NCI-H1092 treated with DMSO at 0.1 percent for 48 hours (cell line): ENCODE measurements at places on chromosomes 3 and 15.

DNA sequence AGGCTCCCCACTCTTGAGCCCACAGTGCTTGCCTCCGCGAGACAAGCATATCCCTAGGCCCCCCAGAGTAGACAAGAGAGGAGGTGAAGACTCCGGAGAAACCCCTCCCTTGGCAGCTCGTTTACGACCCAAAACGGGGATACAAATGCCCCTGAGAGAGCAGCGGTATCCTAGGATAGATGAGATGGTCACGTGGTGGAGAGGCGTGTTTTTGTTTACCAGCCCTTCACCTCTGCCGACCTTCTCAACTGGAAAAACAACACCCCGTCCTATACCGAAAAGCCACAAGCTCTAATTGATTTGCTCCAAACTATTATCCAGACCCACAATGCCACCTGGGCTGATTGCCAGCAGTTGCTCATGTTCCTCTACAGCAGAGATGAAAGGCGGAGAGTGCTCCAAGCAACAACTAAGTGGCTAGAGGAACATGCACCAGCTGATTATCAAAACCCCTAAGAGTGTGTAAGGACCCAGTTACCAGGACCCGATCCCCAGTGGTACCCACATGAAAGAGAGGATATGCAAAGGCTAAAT is 99.5 kb upstream of the OSBPL11 start:
- peak; percentile 53 for DNase-seq

- no peak for DNase-seq
Measured at GRCh38 chr3:150074277-150074676, 103.6 kb upstream of the PFN2 start.

GRCh38 chr3:45679805-45680204 is 9.4 kb upstream of the SACM1L start:
- DNase-seq = no peak

GRCh38 chr15:68729789-68730411 is 90.8 kb downstream of the ANP32A start:
- no peak for DNase-seq

- DNase-seq = no peak
Measured at GRCh38 chr15:80371924-80372323, 32.3 kb upstream of the ARNT2 start.

DNA sequence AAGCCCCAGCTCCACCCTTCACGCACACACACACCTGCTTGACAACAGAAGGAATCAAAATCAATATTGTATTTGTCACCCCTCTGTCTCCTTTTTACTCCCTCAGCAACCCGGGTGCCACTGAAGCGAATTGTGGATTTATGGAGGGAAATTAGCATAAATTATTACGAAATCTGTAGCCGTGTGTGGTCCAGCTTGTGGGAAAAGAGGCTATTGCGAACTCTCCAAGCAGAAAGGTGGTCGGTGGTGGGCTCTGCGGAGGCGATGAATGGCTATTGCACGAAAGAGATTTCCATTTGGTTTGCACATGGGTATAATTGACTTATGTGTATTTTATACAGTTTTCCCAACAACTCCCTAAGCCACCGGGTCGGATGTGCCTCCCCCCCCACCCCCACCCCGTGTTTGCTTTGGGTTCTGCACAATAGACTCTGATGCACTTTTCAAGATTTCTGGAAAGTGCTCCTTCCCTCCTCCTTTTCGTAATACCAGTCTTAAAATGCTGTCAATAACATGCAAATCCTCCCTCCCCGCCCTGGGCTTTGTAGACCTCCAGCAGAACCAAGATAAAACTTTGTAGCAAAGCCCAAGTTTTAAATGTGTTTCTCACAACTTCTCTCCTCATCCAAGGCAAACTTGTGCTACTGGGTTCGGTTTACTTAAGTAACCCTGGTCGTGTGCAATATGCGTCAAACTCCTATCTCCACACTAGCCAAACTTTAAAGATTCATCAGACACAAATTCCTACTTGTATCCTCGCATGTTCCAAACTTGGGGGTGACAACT is 3.1 kb upstream of the FOXB1 start:
- DNase-seq = no peak

DNA sequence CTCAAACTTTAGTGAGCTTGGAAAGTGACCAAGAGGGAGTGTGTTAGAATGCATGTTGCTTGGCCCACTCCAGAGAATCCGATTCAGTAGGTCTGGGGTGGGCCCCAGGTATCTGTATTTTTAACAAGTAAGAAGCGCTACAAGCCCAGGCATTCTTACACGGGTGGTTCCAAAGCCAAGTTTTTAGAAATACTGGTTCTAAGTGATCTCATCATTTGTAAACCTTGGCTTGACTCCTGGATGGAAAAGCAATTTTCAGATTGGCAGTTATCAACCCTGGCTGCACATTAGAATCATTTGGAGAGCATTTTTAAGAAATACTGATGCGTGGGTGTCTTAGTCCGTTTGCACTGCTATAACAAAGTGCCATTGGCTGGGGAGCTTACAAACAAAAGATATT is 27.3 kb upstream of the ST8SIA2 start:
- no peak for DNase-seq

GRCh38 chr3:87161417-87161816 is 65.7 kb upstream of the CHMP2B start:
- DNase-seq = no peak

DNA sequence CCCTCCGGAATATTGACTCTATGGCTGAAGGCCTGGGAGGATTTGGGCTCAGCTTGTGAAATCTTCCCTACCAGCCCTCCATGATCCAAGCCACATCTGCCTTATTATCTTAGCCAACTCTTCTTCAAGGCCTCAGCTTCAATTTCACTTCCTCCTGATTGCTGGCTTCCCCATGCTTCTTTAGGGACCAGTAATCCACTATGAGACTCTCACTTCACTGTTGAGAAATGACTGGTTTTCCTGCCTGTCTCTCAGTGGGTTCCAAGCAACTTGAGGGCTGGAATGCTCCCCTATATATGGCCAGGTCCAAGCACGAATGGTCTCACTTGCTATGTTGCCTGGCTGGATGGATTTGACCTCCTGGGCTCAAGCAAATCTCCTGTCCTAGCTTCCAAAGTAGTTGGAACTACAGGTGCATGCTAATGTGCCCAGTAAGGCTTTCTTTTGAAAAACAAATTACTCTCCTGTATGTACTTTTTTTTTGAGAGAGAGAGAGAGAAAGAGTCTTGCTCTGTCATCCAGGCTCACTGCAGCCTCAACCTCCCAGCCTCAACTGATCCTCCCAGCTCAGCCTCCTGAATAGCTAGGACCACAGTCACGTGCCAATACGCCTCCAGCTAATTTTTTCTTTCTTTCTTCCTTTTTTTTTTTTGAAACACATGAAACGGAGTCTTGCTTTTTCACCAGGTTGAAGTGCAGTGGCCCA is 7.9 kb upstream of the PIK3CB start:
- no peak for DNase-seq

GRCh38 chr15:35442742-35443141 is 103.2 kb downstream of the DPH6 start:
- DNase-seq = no peak

DNA sequence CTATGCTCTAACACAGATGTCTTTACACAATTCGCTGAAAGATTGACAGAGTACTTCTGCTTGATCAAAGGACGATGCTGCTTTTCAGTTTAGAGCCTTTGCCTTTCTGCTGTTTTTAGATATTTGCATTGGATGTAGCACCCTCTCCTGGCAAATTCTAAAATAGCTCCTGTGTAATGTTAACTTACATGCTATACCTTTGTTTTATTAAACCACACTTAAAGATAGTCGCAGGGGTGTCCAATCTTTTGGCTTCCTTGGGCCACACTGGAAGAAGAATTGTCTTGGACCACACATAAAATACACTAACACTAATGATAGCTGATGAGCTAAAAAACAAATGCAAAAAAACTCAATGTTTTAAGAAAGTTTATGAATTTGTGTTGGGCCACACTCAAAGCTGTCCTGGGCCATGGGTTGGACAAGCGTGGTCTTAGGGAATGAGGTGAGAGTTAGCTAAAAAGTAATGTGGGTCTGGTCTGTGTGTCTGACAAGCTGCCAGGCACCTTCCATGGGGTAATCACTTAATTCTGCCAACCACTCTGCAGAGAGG is 62.9 kb downstream of the ATG7 start:
- DNase-seq = peak; percentile 20

DNA sequence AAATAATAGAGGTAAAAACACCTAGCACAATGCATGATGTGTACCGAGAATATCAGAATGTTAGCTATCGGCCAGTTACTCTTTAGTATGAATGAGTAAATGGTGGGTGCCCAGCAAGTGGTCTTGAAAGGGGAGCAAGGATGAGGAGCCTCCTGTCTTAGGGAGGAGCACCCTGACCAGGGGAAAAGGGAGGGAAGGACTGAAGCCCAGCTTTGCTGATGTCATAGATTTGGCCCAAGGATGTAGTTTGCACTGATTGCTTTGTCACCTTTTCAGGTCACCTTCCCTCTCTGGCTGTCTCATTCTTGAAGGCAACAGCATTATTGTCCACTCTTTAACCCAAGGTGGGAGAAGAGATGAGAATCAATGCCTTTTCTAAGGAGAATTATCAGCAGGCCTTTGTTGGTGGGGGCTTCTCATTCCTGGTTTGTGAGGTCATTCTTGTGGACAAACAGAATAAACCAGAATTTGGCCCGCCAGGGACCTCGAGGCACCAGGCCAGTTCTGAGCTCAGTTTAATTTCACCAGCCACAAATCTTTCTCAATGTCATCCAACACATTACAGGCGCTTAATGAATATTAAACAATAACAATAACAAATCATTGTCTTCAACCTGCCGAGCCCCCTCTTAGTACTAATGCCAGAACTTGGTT is 231.3 kb downstream of the VPS13C start:
- no peak for DNase-seq

DNA sequence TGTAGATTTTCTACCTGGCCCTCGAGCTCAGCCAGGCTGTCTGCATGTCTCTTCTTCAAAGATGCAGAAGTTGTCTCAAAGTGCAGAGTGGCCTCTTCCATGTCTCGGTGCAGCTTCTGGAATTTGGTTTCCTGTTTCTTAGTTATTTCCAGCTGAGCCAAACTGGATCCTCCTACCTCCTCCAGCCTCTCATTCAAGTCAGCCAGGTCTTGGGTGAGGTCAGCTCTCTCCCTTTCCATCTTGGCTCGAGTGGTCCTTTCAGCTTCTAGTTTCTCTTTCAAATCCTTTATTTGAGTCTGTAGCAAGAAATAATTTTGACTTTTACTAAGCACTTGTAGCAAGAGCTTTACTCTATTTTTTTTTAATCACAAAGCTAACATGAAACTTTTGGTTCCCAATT is 81.8 kb downstream of the MYH15 start:
- DNase-seq = no peak

GRCh38 chr3:188608401-188608800 is 454.4 kb downstream of the LPP start:
- no peak for DNase-seq

DNA sequence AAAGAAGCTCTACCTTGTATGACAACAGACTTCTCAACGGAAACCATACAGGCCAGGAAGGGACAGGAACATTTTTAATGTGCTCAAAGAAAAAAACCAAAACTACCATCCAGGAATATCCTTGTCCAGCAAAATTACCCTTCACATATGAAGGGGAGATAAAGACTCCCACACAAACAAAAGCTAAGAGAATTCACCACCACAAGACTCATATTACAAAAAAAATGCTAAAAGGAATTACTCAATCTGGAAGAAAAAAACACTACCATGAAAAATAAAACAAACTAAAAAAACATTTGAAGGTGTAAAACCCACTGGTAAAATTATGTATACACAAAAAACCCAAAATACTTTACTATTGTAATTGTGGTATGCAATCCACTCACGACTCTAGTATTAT is 57.2 kb downstream of the DLG1 start:
- DNase-seq = no peak

GRCh38 chr15:74370471-74370870 is 3.0 kb upstream of the CYP11A1 start:
- DNase-seq = no peak

DNA sequence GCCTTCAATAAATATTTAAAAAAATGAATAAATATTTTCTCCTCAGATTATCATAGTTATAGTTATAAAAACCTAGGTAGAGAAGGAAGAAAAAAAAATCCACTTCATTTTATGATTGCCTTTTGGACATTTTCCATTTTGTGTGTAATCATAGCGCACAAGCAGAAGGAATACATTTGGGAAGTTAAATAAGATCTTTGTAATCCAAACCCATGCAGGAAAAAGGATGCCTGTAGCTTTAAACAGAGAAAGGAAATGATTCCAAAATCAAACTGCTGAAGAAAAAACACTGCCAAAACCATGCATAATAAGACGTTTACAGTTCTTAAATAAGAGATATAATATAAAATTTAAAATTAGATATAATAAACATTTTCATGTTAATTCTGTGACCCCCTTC is 7.4 kb upstream of the CCDC54 start:
- no peak for DNase-seq

DNA sequence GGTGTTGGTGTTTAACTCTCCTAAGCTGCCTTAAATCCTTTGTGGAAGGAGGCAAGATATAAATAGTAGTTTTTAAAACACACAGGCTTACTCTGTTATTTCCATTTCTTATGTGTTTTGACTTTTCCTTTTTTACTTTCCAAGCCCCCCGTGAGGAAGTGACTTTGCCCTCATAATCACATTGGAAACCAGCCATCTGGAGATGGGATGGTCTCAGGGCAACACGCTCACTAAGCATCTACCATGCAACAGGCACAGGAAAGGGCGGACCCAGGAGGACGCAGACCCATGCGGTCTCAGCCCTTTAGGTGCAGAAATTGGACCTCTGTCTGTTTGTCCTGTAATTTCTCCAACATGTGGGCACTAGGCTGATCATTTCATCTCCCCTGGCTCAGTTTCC is 115.7 kb downstream of the PDZRN3 start:
- DNase-seq = no peak

DNA sequence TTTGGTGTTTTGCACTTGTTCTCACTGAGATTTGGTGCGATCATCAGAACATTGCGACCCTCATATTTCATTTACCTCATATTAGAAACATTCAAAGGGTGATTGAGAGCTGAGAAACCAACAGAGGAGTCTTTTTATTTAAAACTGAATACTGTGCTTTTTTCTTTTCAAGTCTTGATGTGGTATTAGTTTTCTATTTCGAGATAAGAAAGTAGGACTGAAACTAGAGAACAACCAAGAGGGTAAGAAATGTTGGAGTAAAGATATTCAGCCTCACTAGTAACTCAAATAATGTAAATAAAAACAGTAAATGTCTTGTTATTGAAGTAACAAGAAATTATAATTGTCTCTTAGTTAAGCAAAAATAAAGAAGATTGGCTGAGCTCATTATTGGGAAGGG is 26.5 kb downstream of the EFHB start:
- no peak for DNase-seq

DNA sequence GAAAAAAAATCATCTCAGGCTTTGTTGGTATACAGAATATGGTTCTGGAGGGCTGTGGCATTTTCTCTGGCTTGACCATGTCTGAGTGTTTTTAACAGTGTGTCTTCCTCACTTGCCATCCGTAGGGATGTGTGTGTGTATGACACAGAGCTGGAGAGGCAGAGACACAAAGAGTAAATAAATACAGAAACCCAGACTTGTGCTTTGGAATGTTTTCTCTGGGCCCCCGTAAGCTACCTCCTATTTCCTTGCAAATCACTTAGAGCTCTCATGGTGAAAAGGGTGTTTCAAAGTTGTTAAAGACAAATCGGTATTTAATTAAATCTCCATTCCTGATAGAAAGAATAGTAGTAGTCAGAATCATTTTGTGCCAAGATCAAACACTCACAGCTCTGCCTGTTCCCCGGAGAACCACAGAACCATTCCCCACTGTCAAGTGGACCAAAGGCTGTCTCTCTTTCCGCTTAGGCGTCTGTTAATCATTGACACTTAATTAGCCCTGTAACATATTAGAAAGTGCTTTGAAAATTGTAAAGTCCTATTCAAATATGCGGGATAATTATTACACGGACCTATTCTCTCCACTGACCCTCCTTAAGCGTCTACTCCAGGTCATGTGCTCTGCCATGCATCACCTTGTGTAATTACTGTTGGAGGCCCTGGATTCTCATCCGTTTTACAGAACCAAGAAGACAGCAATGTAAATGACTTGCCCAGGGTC is 313.6 kb upstream of the TLE3 start:
- no peak for DNase-seq
